ENCODE measurements at places on chromosomes 1 and 21.

DNA sequence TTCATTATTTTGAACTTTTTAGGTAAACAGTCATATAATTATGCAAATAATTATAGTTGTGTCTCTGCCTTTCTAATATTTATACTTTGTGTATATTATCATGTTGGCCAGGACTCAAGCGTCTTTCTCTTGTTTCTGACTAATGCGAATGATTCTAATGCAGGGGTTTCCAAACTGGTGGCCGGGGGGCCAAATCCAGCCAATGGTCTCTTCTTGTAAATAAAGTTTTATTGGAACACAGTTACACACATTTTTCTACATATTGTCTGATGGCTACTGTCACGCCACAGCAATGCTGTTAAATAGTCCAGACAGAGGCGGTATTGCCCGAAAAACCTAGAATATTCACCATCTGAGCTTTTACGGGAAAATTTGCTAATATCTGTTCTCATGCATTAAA, 8.9 kb upstream of the POFUT2 start:
- no peak for DNase-seq

DNA sequence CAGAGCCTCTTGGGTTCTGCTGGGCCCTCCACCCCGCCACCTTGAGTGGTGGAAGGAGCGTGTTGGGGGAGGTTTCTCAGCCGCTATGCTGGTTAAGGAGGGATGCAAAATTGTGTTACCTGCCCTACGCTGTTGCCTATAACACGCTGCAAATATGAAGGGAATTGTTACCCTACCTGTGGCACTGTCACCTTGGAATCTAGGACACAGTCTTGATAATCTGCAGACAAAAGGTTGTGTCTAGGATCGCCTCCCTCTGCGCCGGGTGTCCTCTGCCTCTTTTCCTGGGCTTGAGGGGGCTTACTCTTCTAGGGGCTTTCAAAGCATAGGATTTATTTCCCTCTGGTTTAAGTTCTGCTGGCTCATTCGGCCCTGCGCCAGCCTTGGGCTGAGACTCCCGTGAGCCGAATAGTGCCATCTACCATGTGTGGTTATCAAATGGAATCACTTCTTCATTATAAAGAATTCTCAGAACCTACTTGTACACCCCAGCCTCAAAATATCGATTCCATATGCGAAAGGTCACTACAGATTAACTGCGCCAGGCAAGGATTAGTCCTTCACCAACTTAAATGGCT, 697 bp downstream of the SLC22A15 start:
- DNase-seq = no peak

- DNase-seq = no peak
Measured at GRCh38 chr1:236222632-236223031, 59.1 kb downstream of the ERO1B start.

- no peak for DNase-seq
Measured at GRCh38 chr1:53130878-53131589, 11.4 kb downstream of the SLC1A7 start.

- no peak for DNase-seq
Measured at GRCh38 chr1:30977105-30977504, 68.5 kb upstream of the SDC3 start.

- DNase-seq = no peak
Measured at GRCh38 chr1:169548282-169548681, 38.0 kb downstream of the F5 start.

DNA sequence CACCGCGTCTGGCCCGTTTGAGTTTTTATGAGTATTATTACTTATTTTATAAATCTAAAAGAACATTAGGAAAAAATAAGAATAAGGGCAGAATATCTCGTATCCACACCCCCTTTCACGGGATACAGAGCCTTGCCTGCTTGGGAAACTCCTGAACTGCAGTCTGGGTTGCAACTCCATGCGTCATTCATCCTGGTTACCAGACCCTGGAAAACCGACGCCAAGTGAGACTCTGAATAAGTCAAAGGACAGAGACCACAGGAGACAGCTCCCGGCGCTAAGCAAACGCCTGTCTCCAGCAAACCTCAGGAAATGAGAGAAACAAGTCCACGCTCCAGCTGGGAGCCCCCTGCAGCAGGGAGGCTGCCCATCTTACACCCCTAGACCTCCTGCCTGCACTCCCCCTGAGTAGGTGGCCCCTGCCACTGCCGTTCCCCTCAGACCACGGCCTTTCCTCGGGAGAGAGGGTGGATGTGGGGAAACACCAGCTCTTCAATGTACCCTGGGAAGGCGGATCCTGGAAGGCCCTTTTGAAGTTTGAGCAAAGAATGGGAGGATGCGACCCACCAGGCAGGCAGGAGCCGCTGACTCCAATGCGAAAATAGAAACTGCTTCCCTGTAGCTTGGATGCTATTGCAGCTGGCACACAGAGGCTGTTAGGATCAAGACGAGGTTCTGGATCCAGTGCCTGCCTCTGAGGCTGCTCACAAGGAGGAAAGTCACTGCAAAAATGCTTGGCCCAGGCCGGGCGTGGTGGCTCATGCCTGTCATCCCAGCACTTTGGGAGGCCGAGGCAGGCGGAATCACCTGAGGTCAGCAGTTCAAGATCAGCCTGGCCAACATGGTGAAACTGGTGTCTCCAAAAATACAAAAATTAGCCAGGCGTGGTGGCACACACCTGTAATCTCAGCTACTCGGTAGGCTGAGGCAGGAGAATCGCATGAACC, 37.7 kb upstream of the GPR157 start:
- DNase-seq = no peak

DNA sequence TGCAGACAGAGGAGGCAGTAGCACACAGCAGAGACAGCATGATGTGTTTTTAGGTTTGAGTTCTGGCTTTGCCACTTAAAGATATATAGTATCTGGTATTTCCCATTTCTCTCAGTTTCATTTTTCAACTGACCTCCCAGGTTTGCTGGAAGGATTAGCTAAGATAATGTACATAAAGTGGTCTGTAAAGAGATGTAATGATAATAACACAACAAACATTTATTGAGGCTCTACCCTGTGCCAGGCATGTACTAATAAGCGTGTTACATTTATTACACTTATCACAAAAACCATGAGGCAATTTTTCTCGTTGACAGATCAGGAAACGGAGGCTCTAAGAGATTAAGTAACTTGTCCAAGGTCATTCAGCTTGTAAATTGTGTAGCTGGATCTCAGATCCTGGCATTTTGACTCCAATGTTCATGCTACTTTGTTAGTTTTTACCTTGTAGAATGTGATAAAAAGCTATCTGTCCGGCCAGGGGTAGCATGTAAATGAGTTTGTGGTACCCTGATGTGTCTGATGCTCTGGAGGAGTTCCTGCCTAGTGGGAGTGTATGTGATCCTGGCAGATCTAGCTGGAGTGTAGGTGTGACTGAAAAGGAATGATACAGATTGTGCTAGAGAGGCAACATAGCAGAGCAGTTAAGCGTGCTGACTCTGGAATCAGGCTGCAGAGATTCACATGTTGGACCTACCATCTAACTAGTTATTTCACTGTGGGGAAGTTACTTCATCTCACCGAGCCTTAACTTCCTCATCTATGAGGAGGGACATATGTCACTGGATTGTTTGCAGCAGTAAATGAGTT, 146.6 kb downstream of the VPS13D start:
- no peak for DNase-seq

GRCh38 chr1:64192290-64192689, 11.1 kb upstream of the UBE2U start:
- no peak for DNase-seq

DNA sequence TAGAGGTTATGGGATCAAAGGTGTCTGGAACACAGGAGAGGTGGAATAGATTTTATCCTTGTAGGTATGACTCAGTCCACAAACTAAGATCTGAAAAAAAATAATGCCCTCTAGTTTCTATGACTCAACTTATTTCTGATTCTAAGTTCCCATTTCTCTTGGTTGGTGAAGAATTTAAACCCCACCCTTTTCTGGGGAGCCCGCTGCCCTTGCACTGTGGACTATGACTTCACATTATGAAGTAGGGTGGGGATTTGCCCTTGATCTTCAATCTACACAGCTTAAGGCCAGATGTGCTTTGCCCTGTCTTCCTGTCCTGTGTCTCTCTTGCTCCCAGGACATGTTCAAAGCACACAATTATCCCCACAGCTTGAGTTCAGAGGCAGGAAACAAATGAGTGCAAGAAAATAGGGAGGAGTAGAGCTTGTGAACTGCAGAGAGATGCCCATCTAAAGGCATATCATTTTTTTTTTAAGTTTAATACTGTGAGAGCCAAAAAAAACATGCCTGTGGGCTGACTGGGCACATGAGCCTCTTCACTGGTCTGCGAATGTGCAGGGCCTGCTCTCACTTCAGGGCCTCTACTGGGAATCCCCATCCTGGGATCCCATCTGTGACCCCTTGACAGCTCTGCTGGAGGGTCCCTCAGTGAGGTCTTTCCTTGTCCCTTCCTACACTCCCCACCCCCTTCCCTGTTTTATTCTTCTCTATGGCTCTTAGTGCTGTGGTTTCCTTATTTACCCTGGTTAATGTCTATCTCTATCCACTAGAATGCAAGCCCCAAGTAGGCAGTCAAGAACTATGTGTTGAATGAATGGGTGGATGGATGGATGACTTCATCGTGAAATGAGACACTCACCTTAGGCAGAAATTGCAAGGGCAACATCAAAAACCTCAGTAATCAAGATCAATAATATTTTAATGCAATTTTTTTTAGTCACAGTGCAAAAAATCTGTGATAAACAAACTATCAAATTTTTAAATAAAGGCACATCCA, 61.5 kb downstream of the CD58 start:
- no peak for DNase-seq

- no peak for DNase-seq
Measured at GRCh38 chr1:6779089-6779805, 6.0 kb upstream of the CAMTA1 start.

DNA sequence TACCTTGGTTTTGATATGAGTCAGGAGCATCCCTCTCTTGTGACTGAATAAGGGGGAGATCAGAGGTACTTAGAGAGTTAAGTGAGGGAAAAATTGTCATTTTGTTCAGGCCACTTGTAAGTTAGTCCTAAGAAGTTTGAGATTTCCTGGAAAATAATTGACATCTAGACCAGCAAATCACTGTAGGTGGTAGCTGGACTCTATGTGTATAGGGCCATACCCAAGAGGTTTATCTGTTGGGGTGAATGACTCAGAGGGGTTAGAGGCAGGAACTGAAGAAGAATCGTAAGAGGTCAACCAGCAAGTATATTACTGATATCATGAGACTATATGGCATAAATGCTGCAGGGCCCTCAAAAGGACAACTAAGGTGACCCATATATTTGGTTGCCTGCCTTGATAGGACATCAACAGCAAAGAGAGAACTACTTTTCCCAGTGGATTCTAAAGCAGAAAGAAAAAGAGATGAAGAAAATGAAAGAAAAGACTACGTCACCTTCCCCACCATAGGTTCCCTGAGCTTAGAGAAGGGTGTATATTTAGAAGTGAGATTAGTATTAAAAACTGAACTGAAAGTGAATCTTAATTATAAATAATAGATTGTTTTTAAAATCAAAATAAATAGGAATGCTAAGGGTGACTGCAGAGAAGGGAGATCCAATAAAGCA, 8.0 kb upstream of the RNPC3 start:
- no peak for DNase-seq

DNA sequence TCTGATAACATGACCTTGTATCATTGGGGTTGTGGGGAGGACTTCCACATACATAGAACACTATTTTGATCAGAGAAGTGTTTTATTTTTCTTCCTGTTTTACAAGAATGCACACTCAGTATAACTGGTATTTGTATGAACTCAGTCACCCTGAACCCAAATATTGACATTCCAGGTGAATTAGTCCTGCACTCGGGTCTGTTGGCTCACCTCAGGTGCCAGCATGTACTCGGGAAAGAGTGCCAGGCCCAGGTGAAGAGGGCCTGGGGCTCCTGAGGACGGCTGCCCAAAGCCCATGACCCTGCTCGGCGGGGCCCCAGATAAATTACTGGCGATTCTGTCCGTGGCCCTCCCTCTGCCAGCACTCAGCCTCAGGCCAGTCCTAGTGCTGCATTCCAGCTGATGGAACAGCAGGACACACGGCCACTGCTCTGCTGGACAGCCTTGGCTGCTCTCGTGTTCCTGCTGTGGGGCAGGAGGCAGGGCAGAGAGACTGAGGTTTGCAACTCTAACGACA, 75.4 kb upstream of the TMPRSS2 start:
- DNase-seq = no peak

GRCh38 chr1:228212415-228212965, 4.6 kb downstream of the OBSCN start:
- no peak for DNase-seq

DNA sequence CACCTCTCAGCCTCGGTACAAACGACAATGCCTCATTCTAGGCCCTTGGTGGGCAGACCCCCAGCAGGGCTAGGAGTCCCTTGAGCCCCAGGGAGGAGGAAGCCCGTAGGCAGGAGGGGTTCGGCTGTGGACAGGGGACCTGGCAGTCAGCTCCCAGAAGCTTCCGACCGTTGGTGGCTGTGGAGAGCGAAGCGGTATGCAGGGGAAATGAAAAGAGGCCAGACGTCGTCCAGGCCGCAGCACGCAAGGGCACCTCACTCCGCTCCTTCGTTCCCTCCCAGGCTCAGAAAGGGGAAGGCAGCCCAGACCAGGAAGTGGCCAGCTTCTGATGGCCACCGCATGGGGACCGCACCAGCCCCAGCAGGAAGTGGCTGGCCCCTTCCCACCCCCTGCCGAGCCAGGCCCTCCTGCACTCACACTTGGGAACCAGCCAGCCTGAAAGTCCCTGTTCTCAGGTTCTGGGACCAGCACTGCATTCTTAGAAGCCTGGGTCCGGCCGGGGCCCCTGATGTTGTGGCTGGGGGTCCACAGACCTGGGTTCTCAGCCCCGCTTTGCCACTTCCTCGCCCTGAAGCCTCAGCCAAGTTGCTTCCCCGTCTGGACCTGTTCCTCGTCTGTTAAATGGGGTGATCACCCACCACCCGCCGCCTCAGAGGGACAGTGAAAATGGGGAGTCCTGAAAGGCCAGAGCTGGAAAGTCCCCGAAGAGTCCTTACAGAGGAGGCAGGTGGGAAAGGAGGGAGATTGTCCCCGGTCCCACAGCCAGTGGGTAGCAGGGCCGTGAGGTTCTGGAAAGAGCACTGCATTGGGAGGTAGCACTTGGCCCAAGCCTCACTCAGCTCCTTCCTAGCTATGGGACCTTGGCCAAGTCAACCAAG, 104.0 kb upstream of the RUNX3 start:
- DNase-seq = no peak
